BJ (cell line): ENCODE measurements at places on chromosomes 13 and 19.

- no peak for DNase-seq
Observed at GRCh38 chr13:26999499-26999898, 172.1 kb downstream of the USP12 start.

- DNase-seq, result no peak
Observed at GRCh38 chr13:45881353-45881752, 29.8 kb upstream of the SIAH3 start.

GRCh38 chr13:29562786-29563438 is 32.6 kb downstream of the SLC7A1 start:
- DNase-seq, result no peak

- DNase-seq, result no peak
Observed at GRCh38 chr19:32875428-32875827, 5.9 kb upstream of the SLC7A9 start.

GRCh38 chr19:33469171-33470039 is 52.2 kb downstream of the PEPD start:
- no peak for DNase-seq

DNA sequence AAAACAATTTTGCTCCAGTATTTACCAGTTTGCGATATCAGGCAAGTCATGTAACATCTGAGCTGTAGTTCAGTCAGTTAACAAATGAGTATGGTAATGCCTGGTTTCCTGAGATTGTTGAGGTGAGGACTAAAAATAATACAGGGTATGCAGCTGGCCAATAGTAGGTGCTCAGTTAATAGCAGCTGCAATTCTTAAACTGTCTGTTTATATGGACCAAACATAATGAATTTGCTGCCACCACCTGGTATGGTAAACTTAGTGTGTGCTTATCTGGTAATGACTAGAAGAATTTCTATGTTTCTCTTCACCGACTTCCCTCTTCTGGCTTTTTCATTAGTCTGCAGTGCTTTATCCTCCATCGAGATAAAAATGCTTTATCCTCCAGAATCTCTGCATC is 9.1 kb downstream of the ZMYM2 start:
- DNase-seq, result no peak

GRCh38 chr19:52217576-52217975 is 27.7 kb downstream of the PPP2R1A start:
- no peak for DNase-seq

GRCh38 chr19:3136684-3137055 is 837 bp downstream of the GNA15 start:
- no peak for DNase-seq

- no peak for DNase-seq
Observed at GRCh38 chr13:99086267-99087097, 108.6 kb upstream of the DOCK9 start.
